ENCODE measurements at places on chromosomes 16 and 17.

DNA sequence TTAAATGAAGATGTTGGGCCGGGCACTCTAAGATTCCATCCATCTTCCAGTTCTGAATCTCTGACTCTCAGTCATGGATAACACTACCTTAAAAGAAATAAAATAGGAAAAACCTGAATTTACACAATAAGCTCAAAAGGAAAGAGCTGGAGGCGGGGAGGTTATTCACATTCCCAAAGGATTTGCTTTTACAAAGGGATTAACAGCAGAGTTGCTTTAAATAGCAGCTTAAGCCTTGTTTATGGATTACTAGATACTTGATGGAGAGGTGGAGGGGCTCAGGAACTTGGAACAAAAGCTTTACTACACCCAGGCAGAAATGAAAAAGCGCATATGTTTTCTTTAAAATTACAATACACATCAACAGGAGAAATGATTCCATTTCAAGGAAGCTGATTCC lies 84.5 kb downstream of the XYLT1 start:
- DNase-seq: no peak

DNA sequence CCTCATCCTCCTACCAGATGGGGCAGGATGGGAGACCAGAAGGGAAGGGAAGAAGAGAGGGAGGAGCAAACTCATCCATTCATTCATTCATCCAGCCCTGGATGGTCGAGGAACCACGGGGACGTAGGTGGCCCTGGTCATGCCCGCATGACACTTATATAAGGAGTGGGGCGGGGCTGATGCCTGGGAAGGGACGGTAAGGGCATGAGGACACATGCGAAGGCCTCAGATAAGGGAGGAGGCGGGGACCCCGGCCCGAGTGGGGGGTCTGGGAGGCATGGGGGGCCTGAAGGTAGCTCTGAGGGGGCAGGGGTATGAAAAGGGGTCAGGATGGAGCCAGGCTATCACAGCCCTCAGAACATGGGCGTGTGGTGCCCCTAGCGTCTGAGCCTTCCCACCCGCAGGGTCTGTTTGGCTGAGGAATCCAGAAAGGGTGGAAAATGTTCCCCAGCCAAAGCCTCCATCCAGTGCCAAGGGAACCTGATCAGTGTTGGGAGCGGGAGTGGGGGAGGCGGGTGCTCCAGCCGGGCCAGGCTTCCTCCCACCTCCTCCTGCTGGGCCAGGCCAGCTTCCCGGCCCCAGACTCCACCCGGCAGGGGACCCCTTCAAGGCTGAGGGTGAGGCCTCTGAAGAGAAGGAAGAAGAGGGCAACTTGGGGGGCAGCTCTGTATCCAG lies 17.6 kb upstream of the CD79B start:
- no peak for DNase-seq

GRCh38 chr17:32546031-32546444 lies 59.2 kb downstream of the CDK5R1 start:
- DNase-seq: no peak

- peak; percentile 14 for DNase-seq
Observed at GRCh38 chr17:64491034-64491860, 5.6 kb downstream of the POLG2 start.

- DNase-seq: peak; percentile 30
Observed at GRCh38 chr17:38750312-38751121, 2.0 kb upstream of the PSMB3 start.
